Caco-2 (cell line): ENCODE measurements at places on chromosomes 7 and 10. TPM values are rescaled to one million over a fixed set of nuclear protein-coding genes. Genes with fewer than 3 reads are reported as not detected.

TBRG4 gene
- total RNA-seq: 116 and 126 TPM in 2 replicates

ZNF107 gene
- 12.0 and 13.0 TPM in 2 replicates for total RNA-seq

FANK1 gene
- 0.49 and 0.73 TPM in 2 replicates for total RNA-seq

PTPRN2 gene
- total RNA-seq: 1.4 and 2.6 TPM in 2 replicates

- DNase-seq: no peak
- H3K27me3 ChIP-seq: no peaks in the 10 kb centered on the region
- H3K36me3 ChIP-seq: no peaks in the 10 kb centered on the region
- peaks cover 91% of the 10 kb centered on the region for H3K4me1 ChIP-seq
Observed at GRCh38 chr10:50394832-50395231, 143.5 kb upstream of the ASAH2 start.

- no peak for DNase-seq
- H3K27me3 ChIP-seq: no peaks in the 10 kb centered on the region
- H3K27ac ChIP-seq: no peak overlapping the region
- no peaks in the 10 kb centered on the region for H3K4me1 ChIP-seq
- H3K36me3 ChIP-seq: no peaks in the 10 kb centered on the region
Observed at GRCh38 chr10:48938990-48939536, 577 bp downstream of the LRRC18 start.

- H3K27ac ChIP-seq: no peak overlapping the region
- H3K27me3 ChIP-seq: no peaks in the 10 kb centered on the region; the same call in 1 of the 2 replicates
- DNase-seq: no peak
- H3K36me3 ChIP-seq: no peaks in the 10 kb centered on the region
Observed at GRCh38 chr7:20597339-20597738, 18.1 kb upstream of the ABCB5 start.

- no peaks in the 10 kb centered on the region for H3K27me3 ChIP-seq
- H3K4me3 ChIP-seq: no peak overlapping the region
- no peak overlapping the region for H3K27ac ChIP-seq
- H3K36me3 ChIP-seq: no peaks in the 10 kb centered on the region
- H3K4me1 ChIP-seq: no peaks in the 10 kb centered on the region
Observed at GRCh38 chr10:117442521-117442920, 67.3 kb upstream of the PDZD8 start.

GRCh38 chr7:92875719-92876118 lies 39.3 kb upstream of the CDK6 start:
- H3K27me3 ChIP-seq: no peaks in the 10 kb centered on the region
- no peak overlapping the region for H3K27ac ChIP-seq
- no peak for DNase-seq
- no peak overlapping the region for H3K4me3 ChIP-seq
- no peaks in the 10 kb centered on the region for H3K4me1 ChIP-seq

DNA sequence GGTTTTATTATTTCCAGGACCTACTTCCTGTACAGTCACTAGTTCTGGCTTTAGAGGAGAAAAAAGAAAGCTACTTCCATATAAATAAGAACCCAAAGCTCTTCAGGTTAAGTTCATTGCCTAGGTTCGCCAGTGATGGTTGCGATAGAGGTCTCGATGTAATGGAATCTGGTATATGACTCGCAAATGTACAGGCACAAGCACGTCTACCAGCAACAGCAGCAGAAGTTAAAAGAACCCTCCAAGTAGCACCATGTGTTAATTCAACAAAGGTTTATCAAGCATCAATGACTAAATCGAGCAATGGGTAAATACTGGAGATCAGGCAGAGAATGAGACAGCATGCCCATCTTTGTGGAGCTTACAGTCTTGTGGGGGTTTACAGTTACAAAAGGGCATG lies 155.4 kb downstream of the BTAF1 start:
- H3K4me1 ChIP-seq: peaks cover 13% of the 10 kb centered on the region; the same call in 1 of the 2 replicates
- no peak overlapping the region for H3K27ac ChIP-seq
- H3K4me3 ChIP-seq: no peak overlapping the region

DNA sequence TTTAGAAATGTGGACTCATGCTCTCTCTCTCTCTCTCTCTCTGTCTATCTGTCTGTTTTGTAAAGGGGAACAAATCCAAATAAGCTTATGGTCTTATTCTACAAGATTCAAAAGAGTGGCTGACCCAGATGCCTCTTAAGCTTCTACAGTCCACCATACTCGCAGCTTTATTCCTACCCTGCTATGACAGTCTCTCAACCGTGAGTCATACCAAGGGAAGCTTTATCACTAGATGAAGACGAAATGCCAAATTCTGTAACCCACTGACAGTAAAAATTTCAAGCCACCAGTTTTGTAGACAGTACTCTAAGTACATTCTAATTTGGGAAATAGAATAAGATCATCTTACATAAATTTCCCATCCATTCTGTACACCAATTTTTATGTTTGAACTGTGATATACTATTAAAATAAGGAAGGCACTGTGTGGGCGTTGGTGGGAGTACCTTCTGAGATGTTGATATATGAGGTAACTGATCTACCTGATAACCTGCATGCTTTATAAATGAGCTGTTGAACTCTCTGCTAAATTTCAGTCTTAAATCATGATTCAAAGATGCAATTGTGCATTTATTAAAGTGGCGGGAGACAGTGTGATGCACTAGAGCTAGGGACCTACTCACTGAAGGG lies 153.2 kb downstream of the KLF6 start:
- H3K27ac ChIP-seq: no peak overlapping the region
- H3K27me3 ChIP-seq: no peaks in the 10 kb centered on the region
- no peak for DNase-seq
- no peak overlapping the region for H3K4me3 ChIP-seq

DNA sequence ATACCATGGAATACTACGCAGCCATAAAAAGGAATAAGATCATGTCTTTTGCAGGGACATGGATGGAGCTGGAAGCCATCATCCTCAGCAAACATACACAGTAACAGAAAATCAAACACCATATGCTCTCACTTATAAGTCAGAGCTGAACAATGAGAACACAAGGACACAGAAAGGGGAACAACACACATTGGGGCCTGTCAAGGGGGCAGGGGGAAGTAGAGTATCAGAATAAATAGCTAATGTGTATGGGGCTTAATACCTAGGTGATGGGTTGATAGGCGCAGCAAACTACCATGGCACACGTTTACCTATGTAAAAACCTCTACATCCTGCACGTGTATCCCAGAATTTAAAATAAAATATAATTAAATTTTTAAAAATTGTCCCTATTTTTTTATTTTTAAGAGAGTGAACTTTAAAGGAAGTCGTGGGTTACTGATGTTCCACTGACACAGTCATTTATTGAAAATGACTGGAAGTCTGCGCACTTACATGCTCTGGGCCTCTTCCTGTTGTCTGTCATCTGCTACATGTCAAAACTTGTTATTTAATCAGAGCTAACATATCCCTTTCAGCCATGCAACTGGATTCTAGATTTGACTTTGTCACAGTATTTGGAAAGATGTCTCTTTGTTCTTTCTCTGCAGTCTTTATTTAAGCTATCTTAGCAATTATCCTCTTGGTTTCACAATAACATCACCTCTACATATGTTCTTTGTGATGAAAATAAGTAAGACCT lies 73.7 kb upstream of the ABCB5 start:
- DNase-seq: no peak
- no peaks in the 10 kb centered on the region for H3K27me3 ChIP-seq
- no peak overlapping the region for H3K27ac ChIP-seq
- no peaks in the 10 kb centered on the region for H3K4me1 ChIP-seq
